ENCODE measurements at places on chromosomes 2 and 18. TPM values are rescaled to one million over a fixed set of nuclear protein-coding genes. Genes with fewer than 3 reads are reported as not detected.

The FBLN7 gene
- 3.7 TPM for total RNA-seq

The GCG gene
- total RNA-seq = not detected

The FAM117B gene
- 2.9 TPM for total RNA-seq

The ANKRD30BL gene
- total RNA-seq = not detected

The UBXN2A gene
- 13.5 TPM for total RNA-seq
